Activated B cell treated with CpG ODN at 0.5 μM for 24 hours (primary cell): ENCODE measurements at places on chromosomes 1 and 21. TPM values are rescaled to one million over a fixed set of nuclear protein-coding genes. Genes with fewer than 3 reads are reported as not detected.
A peak's percentile ranks its signal among the peaks of the same experiment; 100 is the strongest.

DNA sequence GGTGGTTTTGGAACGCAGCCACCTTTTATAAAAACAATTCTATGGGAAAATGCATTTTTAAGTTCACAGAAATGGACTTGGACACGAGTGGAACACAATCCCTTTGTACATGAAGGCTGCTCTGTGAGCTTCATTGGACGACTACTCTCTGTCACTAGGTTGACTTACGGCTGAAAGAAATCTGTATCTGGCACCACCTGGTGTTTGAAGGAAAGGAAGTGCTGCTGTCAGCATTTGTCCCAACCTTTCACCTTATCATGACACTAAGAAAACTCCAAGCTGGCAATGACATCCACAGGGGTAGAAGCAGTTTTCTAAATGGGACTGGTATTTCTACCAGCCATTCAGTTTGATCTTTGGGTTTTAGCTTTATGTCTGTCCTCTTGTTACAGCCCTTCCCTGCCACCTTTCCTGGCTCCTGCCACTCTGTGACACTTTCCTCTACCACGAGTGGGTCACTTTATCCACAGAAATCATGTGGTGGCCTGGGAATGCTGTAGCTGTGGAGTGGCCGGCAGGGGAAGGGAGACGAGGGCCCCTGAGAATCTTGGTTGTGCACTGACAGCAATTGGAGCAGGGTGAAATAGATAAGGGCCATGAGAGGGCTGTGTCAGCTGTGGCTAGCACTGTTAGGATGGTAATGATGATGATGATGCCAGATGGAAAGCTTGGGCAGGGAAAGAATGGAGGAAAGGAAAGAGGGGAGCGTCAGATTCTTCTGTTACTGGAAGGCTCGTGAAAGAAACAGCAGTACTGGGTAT lies 85.2 kb downstream of the TBX19 start:
- no peak for DNase-seq

The PLA2G4A gene
- not detected in 2 replicates for total RNA-seq

DNA sequence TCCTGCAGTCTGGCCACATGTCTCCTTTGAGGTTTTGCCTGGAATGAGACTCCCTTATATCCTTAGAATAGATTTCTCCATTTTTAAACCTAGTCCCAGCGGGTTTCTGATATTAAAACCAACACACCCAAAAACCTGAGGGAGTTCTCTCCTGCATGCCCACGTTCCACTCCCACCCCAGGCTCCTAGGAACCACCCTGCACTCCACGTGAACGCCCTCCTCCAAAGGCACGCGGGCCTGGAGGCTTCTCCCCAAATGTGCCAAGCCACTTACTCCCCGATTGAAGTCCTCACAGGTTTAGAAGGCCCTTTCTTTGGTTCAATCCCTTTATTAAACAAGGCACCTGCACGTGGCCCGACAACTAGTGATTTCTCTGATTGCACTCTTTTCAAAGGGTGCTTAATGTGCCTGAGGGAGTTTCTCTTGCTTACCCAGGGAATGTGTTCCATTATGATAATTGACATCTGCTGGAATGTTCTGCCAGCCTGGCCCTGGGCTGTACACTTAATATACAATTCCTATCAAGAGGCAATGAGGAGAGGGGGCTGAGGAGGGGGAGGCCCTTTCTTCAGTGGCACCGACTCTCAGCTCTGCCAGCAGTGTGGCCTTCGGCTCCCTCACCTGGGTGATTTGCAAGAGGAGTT lies 104.3 kb upstream of the ADAR start:
- no peak for DNase-seq

GRCh38 chr21:37737507-37737906 lies 178.8 kb downstream of the KCNJ6 start:
- no peak for DNase-seq

DNA sequence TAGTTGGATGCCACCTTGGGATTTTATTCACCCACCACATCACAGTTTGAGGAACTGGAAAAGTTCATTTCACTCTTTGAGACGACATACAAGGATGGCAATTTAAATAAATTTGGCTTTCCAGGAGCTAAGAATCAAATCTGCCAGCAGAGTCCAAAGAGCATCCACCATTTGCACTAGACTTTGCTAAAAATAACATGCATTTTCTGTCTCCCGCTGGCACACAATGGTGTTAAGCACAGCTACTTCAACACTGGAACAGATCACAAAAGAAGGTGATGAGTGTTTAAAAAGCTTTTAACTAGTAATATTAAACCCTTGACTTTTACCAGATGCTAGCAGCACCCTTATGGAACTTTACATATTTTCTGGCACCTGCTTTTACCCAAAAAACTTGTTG lies 44.6 kb downstream of the MAEL start:
- no peak for DNase-seq

The RGSL1 gene
- total RNA-seq = not detected in 2 replicates

DNA sequence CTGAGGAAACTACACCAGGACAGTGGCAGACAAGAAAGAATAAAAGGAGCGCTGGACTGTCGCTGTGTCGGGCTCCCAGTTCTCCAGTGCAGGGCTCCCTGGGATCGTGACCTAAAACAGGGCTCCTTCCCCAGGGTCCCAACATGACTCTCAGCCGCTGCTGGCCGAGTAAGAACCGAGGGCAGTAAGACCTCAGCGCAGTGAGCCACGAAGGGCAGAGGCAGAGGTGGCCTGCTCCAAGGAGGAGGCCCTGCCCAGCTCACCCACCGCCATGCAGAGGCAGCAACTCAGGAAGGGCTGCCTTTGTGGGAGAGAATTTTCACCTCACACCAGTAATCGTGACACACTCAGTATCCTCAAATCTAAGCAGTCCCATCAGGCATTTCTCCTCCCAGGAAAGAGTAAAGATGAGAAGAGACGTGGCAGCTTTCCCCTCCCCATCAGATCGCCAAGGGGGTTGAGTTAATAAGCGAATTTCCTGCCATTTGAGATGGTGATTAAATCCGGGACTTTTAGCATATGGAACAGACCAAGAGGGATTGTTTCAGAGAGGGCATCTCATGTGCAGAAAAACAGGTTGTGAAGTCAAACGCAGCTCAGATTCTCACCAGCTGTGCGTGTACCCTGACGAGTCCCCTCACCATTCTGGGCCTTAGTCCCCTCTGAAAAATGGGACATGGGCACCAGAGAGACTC lies 19.8 kb upstream of the ARTN start:
- DNase-seq = no peak

DNA sequence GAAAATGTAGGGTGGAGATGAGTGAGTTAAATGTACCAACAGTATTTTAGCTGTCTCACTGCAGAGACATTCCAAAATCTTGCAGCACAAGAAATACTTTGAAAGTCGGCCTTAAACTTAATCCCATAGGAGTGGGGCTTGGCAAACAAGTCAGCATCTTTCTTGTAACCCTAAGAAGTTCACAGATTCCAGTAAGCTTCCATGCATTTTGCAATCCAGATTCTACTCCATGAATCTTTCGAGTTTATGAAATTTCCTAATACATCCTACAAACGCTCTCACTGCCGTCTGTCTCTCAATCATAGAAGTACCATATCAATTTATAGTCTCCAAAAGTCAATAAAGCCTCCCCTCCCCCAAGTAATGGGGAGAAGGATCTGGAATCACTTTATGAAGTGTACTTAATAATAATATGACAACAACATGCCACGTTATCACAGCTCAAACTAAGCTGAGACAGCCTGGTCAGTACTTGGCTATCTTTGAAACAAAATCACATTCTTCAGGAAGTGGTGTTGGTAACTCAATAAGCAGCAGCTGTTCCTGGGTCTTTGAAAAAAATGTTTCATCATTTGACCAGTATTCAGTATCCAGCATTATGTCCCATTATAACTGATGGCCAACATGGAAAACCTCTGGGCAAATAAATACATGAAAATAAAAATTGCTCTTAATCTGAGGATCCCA lies 317.4 kb upstream of the RUNX1 start:
- no peak for DNase-seq

- no peak for DNase-seq
Measured at GRCh38 chr1:66436378-66437135, 97.4 kb upstream of the SGIP1 start.

GRCh38 chr1:226697151-226697928 lies 41.7 kb downstream of the ITPKB start:
- peak; percentile 54 for DNase-seq

- DNase-seq = no peak
Measured at GRCh38 chr1:52237430-52237829, 95.5 kb downstream of the ZFYVE9 start.

DNA sequence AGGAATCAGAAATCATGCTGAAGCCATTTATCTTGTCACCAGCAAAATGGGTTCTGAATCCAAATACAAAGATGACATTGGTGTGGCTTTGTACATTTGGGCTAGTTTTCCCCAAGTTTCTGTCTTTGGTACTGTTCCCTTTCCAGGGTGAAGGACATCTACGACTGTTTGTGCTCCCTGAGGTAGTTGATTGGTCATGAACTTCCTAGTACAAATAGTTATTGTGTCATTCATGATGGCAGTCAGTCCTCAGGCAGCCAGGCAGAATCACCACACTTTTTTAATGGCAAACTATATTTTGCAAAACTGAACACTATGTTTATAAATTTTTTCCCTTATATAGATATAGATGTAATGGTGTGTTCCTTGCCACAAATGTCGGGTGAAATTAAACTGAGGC lies 46.0 kb downstream of the CEP350 start:
- DNase-seq = no peak

- DNase-seq = no peak
Measured at GRCh38 chr1:186880982-186881381, 52.2 kb downstream of the PLA2G4A start.

The NCAM2 gene
- total RNA-seq = not detected in 2 replicates

DNA sequence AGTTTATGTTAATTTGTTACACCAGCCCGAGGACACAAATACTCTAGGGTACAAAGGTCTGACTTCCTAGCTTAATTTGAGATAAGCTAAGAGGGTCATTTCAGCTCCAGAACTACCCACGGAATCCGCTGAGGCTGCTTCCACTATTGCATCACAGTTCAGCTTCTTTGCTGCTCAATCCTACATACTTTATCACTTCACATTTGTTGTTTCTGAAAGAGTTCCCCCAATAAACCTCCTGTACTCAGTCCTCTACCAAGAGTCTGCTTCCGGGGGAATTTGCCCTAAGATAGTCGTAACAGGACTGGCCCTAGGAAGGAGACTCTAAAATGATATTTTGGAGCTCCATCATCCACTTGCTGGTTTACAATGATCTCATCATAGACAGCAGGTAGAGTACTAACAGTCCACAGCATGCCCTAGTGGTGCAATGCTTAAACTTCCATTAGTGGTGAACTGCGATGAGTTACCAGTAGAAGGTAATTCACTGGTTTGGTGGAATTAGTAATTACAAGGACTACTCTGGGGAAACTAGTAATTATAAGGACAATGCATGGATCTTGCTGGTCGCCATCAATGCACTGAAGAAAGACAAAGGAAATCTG lies 229.3 kb downstream of the USH2A start:
- DNase-seq = no peak

GRCh38 chr1:155193275-155193990 lies 14.3 kb downstream of the THBS3 start:
- DNase-seq = peak; percentile 81

DNA sequence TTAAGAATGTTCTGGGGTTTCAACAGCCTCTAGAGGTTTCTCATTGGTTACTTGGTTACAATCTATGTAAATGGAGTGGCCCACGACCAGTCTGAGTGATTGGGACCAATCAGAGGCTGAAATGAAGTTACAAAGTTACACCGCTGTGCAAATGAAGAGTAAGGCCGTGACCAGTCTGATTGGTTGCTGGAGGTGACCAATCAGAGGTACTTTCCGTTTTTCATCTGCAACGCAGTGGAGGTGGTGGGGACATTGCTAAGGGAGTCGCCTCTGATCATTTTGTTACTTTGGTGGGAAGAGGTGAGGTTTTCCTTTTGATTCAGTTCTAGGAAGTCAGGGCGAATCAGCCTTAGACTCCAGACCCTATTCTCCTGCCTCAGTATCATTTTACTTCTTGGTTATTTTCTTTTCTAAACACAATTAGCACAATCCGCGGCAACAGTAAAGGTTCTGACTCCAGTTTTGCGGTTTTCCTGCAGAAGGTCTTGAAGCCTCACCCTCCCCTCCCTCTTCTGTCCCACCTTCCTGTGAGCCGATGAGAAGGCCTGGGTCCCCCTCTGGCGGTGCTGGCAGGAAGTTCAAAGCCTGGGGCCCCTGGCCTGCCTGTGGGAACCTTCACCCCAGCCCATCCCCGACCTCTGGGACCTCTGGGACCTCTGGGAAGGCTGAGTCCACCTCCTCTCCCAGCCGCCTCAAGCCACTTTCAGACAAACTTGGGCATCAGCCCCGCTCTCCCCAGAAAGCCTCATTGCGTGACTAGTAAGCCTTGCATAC lies 38.7 kb upstream of the TTC34 start:
- no peak for DNase-seq

DNA sequence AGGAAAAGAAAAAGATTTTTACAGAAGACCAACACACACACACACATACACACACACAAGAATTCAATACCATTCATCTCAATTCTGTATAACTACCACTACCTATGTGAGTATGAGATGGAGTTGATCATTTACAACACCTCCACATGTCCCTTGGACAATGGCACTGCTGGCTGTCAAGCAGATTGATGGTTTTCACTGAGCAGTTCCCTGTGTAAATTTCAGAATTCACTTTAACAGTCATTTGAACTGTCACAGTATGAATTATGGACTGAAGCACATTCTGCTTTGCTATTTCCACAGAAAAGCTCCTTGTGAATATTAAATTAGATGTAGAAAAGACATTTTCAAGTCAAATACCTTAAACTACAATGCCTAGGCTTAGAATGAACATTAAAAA lies 14.3 kb downstream of the KCNT2 start:
- DNase-seq = no peak

DNA sequence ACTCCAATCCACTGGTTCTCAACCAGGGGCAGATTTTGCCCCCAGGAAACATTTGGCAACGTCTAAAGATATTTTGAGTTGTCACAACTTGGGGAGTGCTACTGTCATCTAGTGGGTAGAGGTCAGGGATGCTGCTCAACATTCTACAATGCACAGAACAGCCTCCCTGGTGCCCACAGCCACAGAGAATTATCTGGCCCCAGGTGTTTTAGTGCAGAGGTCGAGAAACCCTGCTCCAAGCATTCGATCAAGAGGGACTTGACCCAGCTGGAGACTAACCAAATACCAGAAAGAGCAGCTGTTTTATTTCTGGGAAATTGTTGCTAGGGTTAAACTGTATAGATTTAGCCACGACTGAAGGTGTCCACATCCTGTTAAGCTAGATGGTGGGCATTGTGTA lies 19.2 kb downstream of the CD247 start:
- no peak for DNase-seq

DNA sequence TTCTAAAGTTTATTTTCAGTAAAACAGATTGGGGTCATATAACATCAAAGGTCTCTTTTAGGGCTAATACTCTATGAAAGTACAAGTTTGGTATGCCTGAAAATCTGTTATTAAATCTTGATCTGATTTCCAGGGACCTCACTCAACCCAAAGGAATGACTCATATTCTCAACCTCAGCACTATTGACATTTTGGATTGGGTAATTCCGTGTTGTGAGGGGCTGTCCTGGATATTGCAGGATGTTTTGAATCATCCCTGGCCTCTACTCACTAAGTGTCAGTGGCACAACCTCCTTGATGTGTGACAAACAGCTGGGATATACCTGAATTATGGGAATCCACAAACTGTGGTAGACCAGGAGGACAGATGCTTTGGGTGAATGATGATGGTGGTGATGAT lies 51.5 kb upstream of the CYP2J2 start:
- no peak for DNase-seq

- no peak for DNase-seq
Measured at GRCh38 chr21:37082856-37083528, 9.9 kb downstream of the TTC3 start.
